Pulmonary artery endothelial cell (primary cell): ENCODE measurements at places on chromosomes 7 and 10. TPM values are rescaled to one million over a fixed set of nuclear protein-coding genes. Genes with fewer than 3 reads are reported as not detected.

GRCh38 chr10:810351-810846 is 120.9 kb upstream of the DIP2C start:
- DNase-seq = no peak

TRPV5 gene
- not detected in 2 replicates for total RNA-seq

GRCh38 chr10:54576541-54576940 is 224.5 kb downstream of the PCDH15 start:
- DNase-seq = no peak

- DNase-seq = no peak
Observed at GRCh38 chr7:16753932-16754855, 639 bp downstream of the TSPAN13 start.

CUBN gene
- 1.4 and 2.0 TPM in 2 replicates for total RNA-seq

- no peak for DNase-seq
Observed at GRCh38 chr7:147332988-147333387, 1216.4 kb downstream of the CNTNAP2 start.

SPDYE6 gene
- total RNA-seq = not detected in 2 replicates

- no peak for DNase-seq
Observed at GRCh38 chr10:101114646-101115045, 16.5 kb upstream of the TLX1 start.

SVOPL gene
- not detected in 2 replicates for total RNA-seq

DNA sequence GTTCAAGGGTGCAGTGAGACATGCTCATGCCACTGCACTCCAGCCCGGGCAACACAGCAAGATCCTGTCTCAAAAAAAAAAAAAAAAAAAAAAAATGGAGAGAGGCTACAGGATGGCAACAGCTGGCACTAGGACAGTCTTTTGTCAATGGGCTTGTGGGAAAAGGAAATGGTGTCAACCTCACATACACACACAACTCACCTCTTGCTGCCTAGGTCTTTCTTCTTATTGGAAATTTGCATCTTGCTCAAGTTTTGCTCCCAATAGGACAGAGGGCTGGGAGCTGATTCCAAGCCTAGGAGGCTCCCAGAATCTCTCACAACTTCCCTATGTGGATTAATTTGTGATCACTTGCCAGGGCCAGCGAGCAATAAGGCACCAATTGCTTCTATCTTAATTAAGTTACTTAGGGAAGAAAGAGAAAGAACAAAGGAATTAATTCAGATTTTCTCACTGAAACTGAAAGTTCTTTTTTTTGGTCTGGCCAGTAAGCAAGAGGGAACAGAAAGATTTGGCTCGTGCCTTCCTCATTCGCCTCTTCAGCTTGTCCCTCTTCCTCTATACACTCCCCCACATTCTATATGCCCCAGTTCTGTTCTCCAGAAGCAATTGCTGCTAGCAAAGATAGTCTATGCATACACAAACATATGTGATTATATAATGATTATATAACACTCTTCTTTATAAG is 33.8 kb downstream of the MAP3K8 start:
- no peak for DNase-seq

GRCh38 chr7:68929781-68930261 is 668.5 kb upstream of the AUTS2 start:
- no peak for DNase-seq

- DNase-seq = no peak
Observed at GRCh38 chr7:89826557-89826956, 327.7 kb upstream of the STEAP1 start.

GRCh38 chr7:70886547-70886946 is 245.4 kb upstream of the GALNT17 start:
- DNase-seq = no peak

PRSS37 gene
- not detected in 2 replicates for total RNA-seq
